Suppressor macrophage (primary cell): ENCODE measurements at places on chromosomes 12 and 14.

DNA sequence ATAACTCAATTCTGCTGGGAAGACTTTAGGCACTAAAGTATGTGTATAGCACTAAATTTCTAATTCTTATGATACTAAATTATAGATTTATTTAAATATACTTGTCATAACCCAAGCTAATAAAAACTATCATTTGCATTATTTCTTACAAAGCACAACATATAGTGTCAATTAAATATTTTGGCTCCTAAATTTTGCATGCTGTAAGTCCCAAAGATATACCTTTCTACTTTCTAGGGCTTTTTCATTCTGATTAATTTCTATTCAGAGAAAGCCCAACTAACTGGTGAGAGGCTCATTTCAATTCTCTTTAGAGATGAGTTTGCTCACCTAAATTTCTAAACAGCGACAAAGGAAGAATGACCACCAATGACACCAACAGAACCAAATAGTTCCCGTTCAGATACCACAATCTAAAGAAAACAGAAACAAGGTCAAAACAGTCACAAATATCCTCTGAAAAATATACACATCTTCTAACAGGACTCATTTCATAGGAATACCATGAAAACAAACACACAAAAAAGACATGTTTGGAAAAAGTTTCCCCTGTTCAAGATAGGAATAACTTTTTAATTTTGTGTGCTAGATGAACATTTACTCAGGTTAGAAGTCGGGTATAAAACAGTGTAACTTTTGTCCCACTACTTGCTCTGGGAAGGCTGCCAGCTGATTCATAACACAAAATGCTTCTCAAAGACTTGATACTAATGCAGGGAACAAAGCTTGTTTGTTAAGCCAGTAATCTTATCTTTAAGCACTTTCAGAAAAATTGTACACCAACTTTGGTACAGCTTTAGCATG lies 7.6 kb downstream of the SLC38A2 start:
- no peak for DNase-seq

- DNase-seq = no peak
These were observed 52.3 kb upstream of the GPHB5 start for GRCh38 chr14:63371033-63371432.

DNA sequence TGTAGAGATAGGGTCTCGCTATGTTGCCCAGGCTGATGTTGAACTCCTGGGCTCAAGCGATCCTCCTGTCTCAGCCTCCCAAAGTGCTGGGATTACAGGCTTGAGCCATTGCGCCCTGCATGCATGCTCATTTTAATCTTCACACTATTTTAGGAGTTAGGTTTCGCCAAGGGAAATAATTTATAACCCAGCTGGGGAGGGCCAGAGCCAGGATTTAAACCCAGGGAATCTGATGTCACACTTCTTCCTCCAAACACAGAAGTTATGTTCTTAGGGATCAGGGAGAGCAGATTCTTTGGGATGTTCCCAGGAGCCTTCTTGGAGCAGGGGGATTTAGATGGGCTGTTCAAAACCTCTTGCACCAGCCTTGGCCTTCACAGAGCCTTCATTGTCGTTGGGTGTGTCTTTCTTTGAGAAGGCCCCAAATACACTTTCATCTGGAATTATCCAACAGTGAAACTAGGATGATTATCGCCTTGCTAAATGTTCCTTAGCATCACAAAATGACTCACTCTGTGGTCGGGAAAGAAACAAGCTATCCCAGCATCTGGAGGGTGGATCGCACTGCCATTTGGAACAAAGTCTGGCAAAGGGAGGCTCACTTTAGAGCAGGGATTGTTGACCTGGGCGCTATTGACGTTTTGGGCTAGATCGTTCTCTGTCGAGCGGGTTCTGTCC lies 8.2 kb upstream of the PPP1CC start:
- DNase-seq = no peak

DNA sequence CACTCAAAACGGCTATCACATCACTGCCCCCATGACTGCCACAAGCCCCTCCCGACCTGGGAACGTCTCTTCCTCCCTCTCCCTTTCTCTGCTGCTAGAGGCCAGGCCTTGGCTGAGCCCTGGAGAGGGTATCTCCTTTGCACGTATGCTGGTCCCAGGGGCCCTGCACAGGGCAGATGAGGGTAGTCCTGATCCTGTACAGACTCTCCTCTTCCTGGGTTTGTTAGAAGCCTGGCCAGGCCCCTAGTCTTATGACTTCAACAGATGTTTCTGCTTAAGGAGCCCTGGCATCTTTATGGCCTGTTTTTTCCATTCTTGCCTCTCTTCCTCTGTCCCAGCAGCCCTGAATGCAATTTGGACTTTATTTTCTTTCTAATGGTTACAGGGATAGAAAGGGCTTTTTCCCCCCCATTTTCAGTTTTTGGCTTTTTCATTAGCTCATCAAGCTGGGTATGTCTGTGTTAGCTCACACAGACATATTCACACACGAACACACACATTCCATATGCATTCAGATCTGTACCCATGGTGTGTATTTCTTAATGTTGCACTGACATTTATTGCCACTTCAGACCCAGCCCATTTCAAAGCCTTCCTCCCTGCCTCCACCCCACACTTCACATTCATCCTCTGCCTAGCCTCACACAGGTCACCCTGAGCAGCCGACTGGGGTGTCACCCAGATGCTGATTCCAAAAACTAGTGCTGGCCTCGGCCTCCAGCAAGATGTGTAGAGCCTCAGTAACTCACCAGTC lies 203.2 kb downstream of the ZFP36L1 start:
- no peak for DNase-seq

DNA sequence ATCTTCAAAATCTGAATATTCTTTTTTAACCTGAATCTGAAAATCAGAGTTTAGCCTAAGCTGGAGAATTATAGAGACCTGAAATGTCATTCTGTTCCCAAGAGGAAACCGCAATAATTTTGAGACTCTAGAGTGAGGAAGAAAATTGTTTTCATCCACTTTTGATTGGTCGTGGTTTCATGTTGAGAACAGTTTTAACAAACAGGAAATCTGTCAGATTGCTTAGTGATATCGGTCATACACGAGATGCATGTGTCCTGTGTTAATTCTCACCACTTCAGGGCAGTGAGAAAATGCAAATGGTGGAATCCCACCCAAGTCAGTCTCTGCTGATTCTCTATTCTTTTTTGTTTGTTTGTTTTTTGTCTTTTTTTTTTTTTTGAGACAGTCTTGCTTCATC lies 1498.5 kb upstream of the TMEM132C start:
- no peak for DNase-seq

DNA sequence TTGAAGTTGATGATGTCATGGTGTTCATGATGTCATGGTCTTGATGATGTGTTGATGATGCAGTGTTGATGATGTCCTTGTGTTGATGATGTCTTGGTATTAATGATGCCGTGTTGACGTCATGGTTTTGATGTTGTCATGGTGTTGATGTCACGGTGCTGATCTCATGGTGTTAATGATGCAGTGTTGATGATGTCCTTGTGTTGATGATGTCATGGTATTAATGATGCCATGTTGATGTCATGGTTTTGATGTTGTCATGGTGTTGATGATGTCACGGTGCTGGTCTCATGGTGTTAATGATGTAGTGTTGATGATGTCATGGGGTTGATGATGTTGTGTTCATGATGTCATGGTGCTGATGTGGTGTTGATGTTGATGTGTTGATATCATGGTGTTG lies 48.0 kb upstream of the RIMBP2 start:
- DNase-seq = peak; percentile 24

DNA sequence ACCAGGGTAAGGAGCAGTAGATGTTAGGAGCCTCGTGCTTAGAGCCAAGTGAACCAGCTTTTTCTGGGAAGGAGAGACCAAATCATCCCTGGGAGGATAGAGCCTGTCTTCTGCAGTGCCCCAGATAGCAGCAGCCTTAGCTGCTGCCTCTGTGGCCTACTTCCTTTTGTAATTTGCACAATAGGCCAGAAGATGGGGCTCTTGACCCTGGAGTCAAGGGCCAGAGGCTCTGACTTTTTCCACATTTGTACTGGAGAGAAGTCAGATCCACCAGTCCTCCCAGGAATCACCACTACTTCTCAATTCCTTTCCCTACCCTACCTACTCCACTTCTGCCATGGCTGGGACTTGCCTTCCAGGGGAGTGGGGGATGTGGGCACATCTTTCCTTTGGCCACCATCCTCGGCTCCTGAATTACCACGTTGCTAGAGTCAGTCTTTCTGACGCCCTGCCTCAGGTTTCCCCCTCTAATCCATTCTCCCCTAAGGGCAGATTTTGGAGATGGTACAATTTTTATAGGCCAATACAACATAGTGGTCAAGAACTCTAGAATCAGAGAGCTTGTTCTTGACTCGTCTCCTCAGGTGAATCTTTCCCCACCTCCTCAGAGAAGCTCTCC lies 3.3 kb upstream of the SLC4A8 start:
- peak; percentile 77 for DNase-seq

DNA sequence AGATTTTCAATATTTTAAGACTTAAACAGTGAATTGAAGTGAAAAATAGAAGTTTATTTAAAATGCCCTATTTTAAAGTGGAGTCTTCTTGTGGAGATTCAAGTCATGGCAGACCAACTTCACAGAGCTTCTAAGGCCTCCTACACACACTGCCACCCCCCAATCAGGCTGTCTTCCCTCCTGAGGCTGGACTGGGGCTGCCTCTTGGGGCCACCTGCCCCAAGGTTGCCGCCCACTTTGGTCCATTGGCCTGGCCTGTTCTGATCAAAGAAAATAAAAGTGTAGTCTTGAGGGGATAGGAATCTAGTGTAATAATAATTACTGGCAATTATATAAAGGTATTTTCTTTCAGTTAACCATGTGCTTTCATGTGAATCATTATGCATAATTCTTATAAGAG lies 1.3 kb downstream of the GOLT1B start:
- DNase-seq = no peak

- no peak for DNase-seq
These were observed 90.1 kb upstream of the FLRT2 start for GRCh38 chr14:85439696-85440328.

DNA sequence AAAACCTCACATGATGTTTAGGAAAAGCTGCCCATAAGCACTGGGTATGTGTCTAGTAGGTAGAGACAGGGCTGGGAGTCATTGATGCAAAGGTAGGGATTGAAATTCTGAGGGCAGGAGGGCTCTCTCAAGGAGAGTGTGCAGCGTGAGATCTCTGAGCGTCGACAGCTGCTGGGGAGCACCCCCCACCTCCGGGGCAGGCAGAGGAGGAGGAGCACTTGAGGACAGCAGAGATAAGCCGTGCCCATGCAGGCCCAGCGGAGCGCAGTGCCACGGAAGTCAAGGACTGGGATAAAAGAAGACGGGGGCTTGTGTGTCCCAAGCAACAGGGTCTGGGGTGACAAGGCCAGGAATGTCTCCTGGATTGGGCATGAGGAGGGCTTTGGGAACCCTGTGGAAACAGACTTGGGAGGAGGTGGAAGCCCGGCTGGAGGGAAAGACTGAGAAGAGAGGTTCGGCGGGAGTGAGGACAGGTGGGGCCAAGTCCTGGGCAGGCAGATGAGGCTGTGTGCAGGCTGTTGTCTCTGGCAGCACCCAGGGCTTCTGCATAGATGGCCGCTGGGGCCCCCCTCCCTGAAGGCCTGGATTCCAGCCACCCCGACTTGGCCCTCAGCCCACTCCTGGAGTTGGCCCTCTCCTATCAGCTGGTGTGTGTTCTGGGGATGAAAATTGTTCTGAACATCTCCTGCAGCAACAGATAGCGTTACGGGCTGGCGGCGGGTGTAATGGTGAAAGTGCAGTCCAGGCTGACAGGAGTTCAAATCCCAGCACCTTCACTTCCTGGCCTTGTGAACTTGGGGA lies 1.9 kb downstream of the CACNA2D4 start:
- DNase-seq = no peak

DNA sequence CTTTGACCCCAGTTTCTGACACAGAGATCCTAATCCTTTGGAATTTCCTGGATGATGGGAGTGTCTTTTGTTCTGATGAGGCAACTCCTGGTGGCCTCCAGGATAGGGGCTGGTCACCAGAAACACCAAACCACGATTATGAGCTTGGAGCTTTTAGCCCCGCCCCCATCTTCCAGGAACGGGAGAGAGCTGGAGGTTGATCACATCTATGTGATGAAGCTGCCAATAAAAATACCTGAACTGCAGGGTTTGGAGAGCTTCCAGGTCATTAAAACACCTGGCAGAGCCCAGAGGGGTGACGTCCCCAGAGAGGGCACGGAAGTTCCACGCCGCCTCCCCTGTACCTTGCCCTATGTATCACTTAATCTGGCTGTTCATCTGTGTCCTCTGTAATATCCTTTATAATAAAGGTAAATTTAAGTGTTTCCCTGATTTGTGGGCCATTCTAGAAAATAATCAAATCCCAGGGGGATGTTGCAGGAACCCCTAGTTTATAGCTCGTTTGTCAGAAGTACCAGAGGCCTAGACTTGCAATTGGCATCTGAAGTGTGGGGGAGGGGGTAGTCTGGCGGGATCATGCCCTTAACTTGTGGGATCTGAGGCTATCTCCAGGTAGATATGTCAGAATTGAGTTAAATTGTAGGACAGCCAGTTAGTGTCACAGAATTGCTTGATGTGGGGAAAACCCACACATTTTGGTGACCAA lies 21.2 kb downstream of the APPL2 start:
- no peak for DNase-seq
